ENCODE measurements at places on chromosomes 6 and 20. TPM values are rescaled to one million over a fixed set of nuclear protein-coding genes. Genes with fewer than 3 reads are reported as not detected.

The KATNA1 gene
- 17.5 TPM for total RNA-seq

The SYNGAP1 gene
- 14.3 TPM for total RNA-seq

The NHSL1 gene
- 23.1 TPM for total RNA-seq

The OPRM1 gene
- not detected for total RNA-seq

The BPIFB2 gene
- not detected for total RNA-seq

The TBXT gene
- not detected for total RNA-seq

The TP53INP2 gene
- 6.4 TPM for total RNA-seq

The DEFB126 gene
- total RNA-seq, result not detected

The LINC00237 gene
- not detected for total RNA-seq

The ATP9A gene
- total RNA-seq, result 59.3 TPM

The MRAP2 gene
- total RNA-seq, result 4.7 TPM

The OSER1 gene
- total RNA-seq, result 30.9 TPM

The TSPYL1 gene
- total RNA-seq, result 99.7 TPM

The LHFPL5 gene
- not detected for total RNA-seq

The COL9A1 gene
- total RNA-seq, result 9.9 TPM

Data from metanephros (tissue), 2 donors.